ENCODE measurements at places on chromosomes 5 and 9. TPM values are rescaled to one million over a fixed set of nuclear protein-coding genes. Genes with fewer than 3 reads are reported as not detected.

CAMK2A gene
- total RNA-seq = 0.15 TPM

BAAT gene
- 0.15 TPM for total RNA-seq

DEPDC1B gene
- 49.0 TPM for total RNA-seq

TLX3 gene
- total RNA-seq = not detected

KLHL3 gene
- 12.8 TPM for total RNA-seq

TMC1 gene
- total RNA-seq = 2.5 TPM

FBN2 gene
- 8.1 TPM for total RNA-seq

SAPCD2 gene
- 29.8 TPM for total RNA-seq

PCSK5 gene
- total RNA-seq = 6.3 TPM

MEIKIN gene
- total RNA-seq = not detected

SLC4A9 gene
- not detected for total RNA-seq

CATSPER3 gene
- 0.50 TPM for total RNA-seq

OGN gene
- not detected for total RNA-seq

MARVELD2 gene
- total RNA-seq = 29.5 TPM

GCNT4 gene
- 0.63 TPM for total RNA-seq

DOCK8 gene
- 2.3 TPM for total RNA-seq

All from H9 (cell line).